ENCODE measurements at places on chromosomes 4 and X. TPM values are rescaled to one million over a fixed set of nuclear protein-coding genes. Genes with fewer than 3 reads are reported as not detected.

VCX2 gene
- polyA plus RNA-seq, result not detected

HPGDS gene
- polyA plus RNA-seq, result 5.5 TPM

IL2RG gene
- polyA plus RNA-seq, result 1.5 TPM

L1CAM gene
- 1.9 TPM for polyA plus RNA-seq

AR gene
- polyA plus RNA-seq, result 7.6 TPM

DCHS2 gene
- 7.4 TPM for polyA plus RNA-seq

USP17L29 gene
- not detected for polyA plus RNA-seq

RAB39B gene
- 0.43 TPM for polyA plus RNA-seq

XAGE2 gene
- polyA plus RNA-seq, result not detected

PNCK gene
- polyA plus RNA-seq, result 6.2 TPM

ZC4H2 gene
- 13.9 TPM for polyA plus RNA-seq

LIMCH1 gene
- 141 TPM for polyA plus RNA-seq

ERCC6L gene
- polyA plus RNA-seq, result 1.7 TPM

CASK gene
- polyA plus RNA-seq, result 21.8 TPM

IL15 gene
- polyA plus RNA-seq, result 8.7 TPM

DUSP9 gene
- 0.15 TPM for polyA plus RNA-seq

FGD1 gene
- 17.2 TPM for polyA plus RNA-seq

FREM3 gene
- polyA plus RNA-seq, result 0.15 TPM

SHOX gene
- 0.58 TPM for polyA plus RNA-seq

IQSEC2 gene
- 19.9 TPM for polyA plus RNA-seq

SHROOM3 gene
- 19.0 TPM for polyA plus RNA-seq

FGF13 gene
- 81.2 TPM for polyA plus RNA-seq

FBXL5 gene
- 67.2 TPM for polyA plus RNA-seq

POU3F4 gene
- polyA plus RNA-seq, result not detected

PRDM5 gene
- polyA plus RNA-seq, result 9.0 TPM

LRCH2 gene
- polyA plus RNA-seq, result 3.7 TPM

ARR3 gene
- 0.43 TPM for polyA plus RNA-seq

MAOA gene
- polyA plus RNA-seq, result 0.52 TPM

NSUN7 gene
- 1.8 TPM for polyA plus RNA-seq

ZMAT1 gene
- 4.2 TPM for polyA plus RNA-seq

NAAA gene
- polyA plus RNA-seq, result 15.8 TPM

CABS1 gene
- polyA plus RNA-seq, result not detected

TRIM61 gene
- 2.7 TPM for polyA plus RNA-seq

PTCHD1 gene
- 0.95 TPM for polyA plus RNA-seq

ANK2 gene
- polyA plus RNA-seq, result 268 TPM

All from forelimb muscle (tissue), 1 donor.